ENCODE measurements at places on chromosomes 13 and 19.
A peak's percentile ranks its signal among the peaks of the same experiment; 100 is the strongest.

DNA sequence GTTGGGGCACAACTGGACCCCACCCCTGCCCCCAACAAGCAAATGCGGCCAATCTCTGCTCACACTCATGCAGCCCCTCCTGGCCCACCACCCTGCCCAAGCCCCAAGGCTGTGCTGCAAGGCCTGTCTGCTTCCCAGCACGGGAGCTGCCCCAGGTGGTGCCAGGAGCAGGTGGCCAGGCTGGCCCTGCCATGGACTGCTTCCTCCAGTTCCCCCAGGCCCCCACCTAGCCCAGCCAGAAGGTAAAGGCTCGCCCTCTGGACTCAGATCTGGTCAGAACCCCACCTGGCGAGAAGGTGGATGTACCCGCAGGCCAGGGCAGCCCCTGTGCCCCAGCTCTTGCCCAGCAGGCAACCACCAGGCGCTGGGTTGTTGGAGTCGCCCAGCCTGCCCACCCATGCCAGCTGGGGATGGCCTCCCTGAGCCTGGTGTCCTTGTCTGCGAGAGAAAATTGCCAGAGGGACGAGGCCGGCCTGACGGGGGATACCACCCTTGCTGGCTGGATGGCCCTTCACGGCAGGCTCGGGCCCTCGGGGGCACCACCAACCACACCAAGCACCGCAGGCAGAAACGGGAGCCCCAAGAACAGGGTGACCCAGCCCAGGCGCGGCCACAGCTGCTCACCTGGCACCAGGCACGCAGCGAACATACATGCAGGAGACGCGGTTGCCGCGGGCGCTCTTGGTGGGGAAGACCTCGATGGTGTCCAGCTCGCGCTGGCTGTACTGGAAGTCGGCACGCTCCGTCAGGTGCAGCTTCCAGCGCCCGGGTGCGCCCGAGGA, 4.5 kb downstream of the ABHD17A start:
- no peak for DNase-seq

GRCh38 chr13:73984949-73985691, 149.1 kb downstream of the KLF12 start:
- DNase-seq: no peak

DNA sequence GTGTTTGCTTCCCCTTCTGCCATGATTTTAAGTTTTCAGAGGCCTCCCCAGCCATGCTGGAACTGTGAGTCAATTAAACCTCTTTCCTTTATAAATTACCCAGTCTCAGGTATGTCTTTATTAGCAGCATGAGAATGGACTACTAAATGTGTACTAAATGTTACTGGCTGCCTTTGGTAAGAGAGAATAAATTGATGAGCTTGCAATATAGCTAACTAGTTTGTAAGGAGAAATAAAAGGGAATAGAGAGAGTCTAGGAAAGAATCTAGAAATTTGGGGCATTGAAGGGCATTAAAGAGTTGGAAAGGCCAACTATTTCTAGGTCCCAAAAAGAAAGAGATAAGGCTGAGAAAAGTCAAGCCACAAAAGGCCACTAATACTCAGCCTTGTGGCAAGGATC, 5.5 kb upstream of the SOHLH2 start:
- no peak for DNase-seq

GRCh38 chr13:31056644-31057271, 104.9 kb downstream of the HSPH1 start:
- no peak for DNase-seq

DNA sequence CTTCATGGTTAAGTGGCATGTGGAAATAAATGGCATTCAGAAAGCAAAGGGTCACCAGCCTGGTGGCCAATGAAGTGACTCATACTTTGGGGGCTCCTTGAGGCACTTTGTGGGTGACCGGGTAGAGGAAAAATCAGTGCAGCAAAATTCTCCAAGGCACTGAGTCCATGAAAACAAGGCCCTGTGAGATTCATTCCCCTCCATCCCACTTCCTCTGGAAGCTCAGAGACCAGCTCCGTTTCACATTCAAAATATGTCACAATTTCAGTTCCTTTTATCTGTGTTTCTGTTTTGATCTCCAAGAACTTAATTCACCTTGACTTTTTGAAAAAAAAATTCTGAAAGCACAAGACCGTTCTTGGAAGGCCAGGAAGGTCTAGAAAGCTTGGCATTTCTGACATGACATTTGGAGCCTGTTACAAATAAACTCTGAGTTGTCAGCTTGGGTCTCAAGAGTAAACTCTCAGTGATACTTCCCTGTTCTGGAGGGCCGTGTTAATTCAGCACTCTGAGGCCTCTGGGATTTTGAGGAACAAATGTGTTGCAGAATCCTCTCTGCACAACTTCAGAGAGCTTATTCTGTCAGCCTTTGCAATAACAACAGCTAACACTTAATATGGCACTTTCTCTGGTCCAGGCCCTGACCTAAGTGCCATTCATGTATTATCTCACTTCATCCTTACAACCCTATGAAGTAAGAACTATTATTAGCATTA, 6.8 kb downstream of the CYSLTR2 start:
- no peak for DNase-seq

GRCh38 chr19:42563352-42564210, 31.1 kb downstream of the CEACAM8 start:
- no peak for DNase-seq

- DNase-seq: no peak
These were observed 530.6 kb upstream of the SPRY2 start for GRCh38 chr13:80871481-80871880.

DNA sequence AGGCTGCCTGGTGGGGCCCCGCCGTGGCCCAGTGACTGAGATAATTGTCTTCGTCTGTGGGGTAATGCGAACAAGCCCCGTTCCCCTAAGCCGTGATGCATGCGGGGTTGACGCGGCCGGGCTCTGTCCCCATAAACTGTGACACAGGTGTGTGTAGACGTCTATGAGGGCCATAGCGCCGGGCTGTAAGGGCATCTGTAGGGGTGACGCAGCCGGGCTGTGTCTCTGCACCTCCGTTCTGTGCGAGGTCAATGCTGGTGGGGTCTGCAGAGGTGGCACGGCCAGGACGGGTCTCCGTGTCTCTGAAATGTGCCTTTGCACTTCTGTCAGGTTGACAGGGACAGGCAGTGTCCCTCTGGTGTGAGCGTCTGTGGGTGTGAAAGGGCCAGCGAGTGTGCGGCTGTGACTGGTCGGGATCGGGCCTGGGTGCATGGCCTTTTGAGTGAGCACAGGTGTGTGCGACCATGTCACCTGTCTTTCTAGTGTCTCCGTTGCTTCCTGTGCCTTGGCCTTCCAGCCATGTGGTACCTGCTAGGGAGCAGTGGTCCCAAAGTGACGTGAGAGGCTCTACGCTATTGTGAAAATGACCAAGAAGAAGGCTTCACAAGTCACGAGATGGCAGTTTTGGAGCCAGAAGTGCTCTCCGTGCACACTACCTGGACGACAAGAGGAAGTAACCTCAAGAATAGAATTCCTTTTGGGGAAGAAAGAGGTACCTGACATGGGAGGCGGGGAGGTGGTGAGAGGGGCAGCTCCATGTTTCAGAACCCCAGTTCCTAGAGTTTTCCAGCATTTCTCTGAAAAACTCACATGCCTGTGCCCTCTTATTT, 16.4 kb upstream of the ZNF331 start:
- no peak for DNase-seq

DNA sequence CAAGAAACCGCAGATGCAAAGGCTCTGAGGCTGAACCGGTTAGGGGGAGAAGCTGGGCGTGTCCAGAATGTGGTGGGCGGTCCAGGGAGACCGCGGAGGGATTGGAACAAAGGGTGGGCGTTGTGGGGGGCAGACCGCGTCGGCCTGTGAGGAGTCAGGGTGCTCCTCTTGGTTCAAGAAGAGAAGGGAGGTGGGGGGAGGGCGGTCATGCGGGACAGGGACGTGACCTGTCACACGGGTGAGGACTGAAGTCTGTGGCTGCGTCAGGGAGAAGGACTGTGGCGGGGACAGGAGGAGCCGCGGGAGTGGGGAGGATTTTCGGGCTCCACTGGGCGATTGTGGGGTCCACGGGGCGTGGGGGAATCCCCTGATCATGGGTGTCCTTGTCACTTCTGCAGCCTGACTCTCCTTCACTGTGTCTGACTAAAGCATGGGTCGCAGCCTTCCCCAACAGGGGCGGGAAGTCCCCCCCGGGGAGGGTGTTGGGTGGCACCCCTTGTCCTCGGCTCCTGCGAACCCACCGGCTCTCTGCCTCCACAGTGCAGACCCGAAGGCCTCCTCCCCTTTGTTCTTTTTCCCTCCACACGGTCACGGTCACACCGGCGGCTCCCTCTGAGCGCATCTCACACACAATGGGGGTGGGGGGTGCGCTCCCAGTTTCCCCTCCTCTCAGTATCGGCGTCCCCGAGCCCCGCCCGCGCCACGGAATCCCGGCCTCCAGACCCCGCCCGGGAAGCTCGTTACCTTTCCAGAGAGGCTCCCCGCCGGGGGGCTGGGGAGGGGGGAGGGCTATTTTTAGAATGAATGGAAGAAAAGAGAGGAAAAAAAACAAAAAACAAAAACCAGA, 16.4 kb upstream of the KCNN1 start:
- no peak for DNase-seq

GRCh38 chr13:33070713-33071112, 54.5 kb downstream of the KL start:
- no peak for DNase-seq

DNA sequence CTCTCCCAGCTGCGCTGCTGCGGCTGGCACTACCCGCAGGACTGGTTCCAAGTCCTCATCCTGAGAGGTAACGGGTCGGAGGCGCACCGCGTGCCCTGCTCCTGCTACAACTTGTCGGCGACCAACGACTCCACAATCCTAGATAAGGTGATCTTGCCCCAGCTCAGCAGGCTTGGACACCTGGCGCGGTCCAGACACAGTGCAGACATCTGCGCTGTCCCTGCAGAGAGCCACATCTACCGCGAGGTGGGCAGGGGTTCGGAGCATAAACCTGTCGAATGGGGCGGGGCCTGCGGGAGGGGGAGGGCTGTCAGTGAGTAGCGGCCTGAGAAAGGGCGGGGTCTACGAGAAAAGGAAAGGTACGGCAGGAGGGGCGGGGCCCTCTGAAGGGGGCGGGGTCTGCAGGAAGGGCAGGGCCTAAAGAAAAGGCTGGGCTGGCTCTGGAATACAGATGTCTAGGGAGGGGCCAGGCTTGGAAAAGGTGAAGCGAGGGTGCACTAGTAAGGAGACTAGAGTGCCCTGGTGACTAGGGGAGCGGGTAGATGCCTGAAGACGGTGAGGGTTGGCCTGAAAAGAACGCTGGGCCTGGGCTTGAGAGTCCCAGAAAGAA, 3.6 kb downstream of the CD37 start:
- DNase-seq: peak; percentile 88

DNA sequence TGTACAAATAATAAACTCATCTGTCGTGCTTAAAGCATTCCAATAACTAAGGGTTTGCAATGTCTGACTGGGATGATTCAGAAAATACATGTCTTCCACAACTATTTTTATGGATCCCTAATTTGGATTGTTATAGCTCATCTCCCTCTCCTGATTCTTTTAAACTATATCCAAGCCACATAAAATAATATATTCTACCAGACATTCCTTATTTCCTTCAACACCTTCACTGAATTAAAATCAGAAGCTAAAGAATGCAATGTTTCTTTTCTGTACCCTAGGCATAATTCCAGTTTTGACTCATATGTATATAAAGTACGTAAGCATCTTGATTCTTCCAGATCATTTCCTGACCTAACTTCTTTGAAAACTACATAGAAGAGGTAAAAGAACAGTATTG, 420.4 kb downstream of the EFNB2 start:
- no peak for DNase-seq

GRCh38 chr13:30114571-30115256, 192.6 kb downstream of the KATNAL1 start:
- DNase-seq: peak; percentile 88
